ENCODE measurements at places on chromosomes 2 and 18.

GRCh38 chr2:223853425-223853837 is 16.0 kb upstream of the AP1S3 start:
- no peak for DNase-seq

- DNase-seq, result peak; percentile 19
These were observed 50.4 kb downstream of the UXS1 start for GRCh38 chr2:106143495-106144215.

GRCh38 chr18:58048081-58048642 is 4.1 kb downstream of the NEDD4L start:
- DNase-seq, result no peak

- DNase-seq, result no peak
These were observed 83.5 kb downstream of the NFATC1 start for GRCh38 chr18:79479116-79479760.

GRCh38 chr2:69619725-69620124 is 23.8 kb downstream of the AAK1 start:
- no peak for DNase-seq

- DNase-seq, result no peak
These were observed 452.1 kb downstream of the TMX3 start for GRCh38 chr18:68262690-68263294.

DNA sequence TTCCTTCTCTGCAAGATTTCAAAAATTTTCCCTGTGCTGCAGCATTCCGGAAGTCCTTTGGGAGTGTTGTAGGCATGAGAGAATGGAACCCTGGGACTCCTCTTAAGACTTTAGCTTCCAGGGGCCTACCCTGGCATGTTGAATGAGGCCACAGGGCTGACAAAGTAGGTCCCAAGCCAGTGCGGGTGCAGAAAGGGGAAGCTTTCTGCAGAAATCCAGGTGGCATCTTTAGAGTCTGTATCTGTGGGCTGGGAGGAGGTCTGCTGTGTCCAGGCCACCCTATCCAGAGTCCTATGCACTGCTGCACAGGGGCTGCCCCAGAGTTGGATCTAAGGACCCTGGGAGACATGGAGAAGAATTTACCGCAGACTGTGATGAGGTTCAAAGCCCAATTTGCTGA is 1.9 kb upstream of the SIX2 start:
- DNase-seq, result no peak

DNA sequence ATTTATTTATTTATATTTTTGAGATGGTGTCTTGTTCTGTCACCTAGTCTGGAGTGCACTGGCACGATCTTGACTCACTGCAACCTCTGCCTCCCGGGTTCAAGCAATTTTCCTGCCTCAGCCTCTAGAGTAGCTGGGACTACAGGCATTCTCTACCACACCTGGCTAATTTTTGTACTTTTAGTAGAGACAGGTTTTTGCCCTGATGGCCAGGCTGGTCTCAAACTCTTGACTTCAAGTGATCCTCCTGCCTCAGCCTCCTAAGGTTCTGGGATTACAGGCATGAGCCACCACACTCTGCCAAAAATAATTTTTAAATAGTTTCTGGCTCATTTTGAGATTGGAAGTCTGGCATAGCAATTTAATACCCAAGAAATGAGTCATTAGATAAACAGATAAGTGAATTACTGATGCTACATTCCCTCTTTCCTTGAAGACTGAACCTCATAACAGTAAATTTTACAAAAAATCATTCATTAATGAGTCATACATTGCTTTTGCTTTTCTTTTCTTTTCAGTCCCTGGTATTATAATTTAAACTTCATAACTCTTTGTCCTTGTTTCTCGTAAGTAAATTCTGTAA is 881.6 kb upstream of the PIK3C3 start:
- DNase-seq, result no peak

DNA sequence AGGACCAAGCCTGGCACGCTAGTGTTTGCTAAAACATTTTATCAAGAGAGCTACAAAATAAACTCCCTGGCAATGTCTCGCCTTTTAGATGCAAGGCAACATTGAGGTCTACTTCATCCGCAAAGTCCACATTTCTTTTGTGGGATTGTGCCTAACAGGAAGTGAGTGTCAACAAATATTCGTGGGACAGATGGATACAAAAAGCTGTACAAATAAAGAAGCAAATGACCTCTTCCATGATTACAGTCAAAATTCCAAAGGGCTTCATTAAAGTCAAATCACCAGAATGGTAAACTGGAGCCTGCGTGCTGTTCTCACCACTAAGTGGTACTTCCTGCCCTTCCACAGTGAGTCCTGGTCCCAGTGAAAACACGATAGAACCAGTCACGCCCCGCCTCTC is 40.4 kb downstream of the L3MBTL4 start:
- no peak for DNase-seq

GRCh38 chr2:119760956-119761275 is 1.2 kb downstream of the PTPN4 start:
- DNase-seq, result peak; percentile 54

GRCh38 chr2:238499731-238500580 is 73.2 kb downstream of the ASB1 start:
- DNase-seq, result no peak

DNA sequence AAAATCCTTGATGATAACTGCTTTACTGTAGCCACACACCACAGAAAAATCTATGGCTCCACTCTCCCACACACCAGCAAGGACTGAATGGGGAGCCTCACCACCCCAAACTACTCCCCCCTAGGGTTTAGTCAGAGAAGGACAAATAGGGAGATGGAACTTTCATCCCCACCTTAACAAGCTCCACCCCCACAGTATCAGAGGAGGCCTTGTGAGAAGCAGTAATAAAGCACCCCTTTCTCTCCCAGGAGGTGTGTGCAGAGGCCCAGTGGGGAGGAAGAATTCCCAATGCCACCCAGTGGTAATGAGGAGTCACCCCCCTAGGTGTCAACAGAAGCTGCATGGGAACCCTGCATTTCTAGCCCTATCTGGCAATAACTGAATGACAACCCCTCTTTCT is 224.9 kb downstream of the TNS1 start:
- no peak for DNase-seq

- DNase-seq, result no peak
These were observed 202.3 kb downstream of the FAM210A start for GRCh38 chr18:13524054-13524453.

DNA sequence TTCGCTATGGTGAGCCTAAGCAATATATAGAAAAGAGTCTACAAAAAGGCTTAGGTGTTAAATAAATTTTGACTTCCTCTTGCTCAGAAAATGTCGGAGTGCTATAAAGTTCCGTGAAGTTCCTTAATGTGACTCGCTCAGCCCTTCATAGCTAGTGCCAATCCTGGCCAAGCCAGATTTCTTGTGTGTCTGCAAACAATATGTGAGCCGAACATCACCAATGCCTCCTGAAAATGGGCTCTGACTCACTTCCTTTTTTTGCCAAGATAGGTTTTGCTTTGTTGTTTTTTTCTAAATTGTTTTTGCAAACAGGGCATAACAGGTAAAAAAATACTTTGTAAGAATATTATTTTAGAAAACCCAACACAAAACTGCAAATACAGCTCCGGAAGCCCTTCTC is 26.1 kb downstream of the CDC42EP3 start:
- no peak for DNase-seq

- DNase-seq, result no peak
These were observed 47.4 kb downstream of the ITGB1BP1 start for GRCh38 chr2:9375857-9376428.

DNA sequence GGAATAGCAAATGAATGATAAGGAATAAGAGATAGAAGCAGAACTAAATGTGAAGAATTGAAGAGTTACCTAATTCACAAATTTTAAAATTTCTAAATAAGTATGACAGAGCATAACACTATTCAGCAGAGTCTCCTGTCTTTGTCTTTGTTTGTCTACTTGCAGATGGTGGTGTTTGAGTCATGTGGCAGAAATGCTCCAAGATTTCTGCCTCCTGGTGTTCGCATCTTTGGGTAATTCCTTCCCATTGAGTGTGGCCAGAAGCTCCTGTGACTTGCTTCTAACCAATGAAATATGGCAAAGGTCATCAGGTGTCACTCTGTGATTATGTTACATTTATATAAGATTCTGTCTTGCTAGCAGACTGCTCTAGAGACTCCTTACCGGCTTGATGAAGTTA is 45.6 kb upstream of the GALNT3 start:
- DNase-seq, result no peak

DNA sequence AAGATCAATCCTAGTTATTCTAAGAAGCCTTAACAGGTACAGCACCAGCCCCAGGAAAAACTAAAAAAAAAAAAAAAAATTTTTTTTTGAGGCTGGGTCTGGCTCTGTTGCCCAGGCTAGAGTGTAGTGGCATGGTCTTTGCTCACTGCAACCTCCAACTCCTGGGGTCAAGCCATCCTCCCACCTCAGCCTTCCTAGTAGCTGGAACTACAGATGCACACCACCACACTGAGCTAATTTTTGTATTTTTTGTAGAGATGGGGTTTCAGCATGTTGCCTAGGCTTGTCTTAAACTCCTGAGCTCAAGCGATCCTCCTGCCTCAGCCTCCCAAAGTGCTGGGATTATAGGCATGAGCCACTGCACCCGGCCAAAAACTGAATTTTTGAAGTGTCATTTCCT is 10.3 kb upstream of the ALPK2 start:
- DNase-seq, result no peak

- DNase-seq, result peak; percentile 59
These were observed at the start of gene CFAP221 for GRCh38 chr2:119544075-119544938. Gene CFAP221 (plus strand): TSS chr2:119544449. CDS start chr2:119546132, 1,683 bp downstream.

DNA sequence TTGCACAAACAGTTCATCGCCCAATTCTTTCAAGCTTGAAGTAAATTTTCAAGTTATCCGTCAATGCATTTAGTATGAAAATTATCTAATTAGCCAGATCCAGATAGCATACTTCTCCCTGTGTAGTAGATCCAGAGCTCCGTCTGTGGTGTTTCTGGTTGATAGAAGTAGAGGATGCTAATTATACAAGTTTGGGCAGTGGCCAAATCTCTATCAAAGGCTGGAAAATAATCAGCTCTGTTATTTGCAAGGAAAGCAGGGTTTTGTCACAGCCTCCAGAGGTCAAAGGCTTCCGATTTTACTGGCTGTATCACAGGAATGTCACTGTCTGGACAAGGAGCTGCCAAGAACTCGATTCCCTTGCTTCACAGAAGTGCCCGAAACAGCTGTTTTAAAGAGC is 28.6 kb downstream of the LRRC30 start:
- DNase-seq, result peak; percentile 57

DNA sequence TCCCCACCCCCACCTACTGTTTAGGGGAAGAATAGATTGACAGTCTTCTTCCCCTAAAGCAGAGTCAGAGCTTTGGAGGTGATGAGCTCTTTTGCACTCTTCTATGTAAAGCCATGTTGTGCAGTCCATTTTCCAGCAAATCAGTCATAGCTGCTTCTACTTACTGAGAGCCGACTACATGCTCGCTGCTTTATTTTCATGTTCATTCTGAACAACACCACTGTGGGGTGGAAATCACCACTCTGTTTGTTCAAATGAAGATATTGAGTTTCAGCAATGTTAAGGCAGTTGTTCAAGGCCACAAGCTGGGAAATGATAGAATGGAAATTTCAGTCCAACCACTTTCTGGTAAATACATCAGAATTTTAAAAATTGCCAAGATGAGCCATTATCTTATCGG is 88.3 kb downstream of the INSIG2 start:
- no peak for DNase-seq

DNA sequence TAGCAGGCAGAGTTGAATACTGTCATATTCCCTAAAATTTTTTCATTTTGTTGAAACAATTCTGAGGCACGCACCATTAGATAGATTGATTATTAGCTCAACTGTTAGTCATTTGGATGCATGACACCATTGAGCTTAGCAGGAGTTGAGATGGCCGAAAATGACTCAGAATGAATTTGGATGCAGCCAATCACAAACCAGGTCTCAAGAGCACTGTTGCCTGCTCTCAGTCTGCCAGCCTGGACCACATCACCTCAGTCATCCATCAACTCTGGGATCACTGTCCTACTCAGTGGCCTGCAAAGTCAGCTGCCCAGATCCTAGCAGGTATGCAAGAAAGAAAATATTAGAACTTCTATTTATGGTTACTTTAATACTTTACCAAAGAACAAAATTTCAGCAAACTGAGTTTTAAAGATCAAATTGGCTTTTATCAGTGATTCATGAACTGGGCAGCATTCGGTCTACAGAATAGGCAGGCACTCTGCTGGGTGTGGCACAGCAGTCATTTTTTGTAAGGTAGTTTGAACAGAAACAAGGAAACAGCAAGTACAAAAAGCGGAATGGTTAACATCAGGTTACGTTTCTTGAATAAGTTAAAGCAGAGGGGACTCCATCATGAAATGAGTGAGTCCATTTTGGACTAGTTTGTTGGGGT is 152.7 kb upstream of the ARHGAP28 start:
- DNase-seq, result no peak

GRCh38 chr18:50716902-50717301 is 102.9 kb downstream of the MRO start:
- no peak for DNase-seq

GRCh38 chr18:11851806-11852337 is 659 bp downstream of the CHMP1B start:
- DNase-seq, result no peak

DNA sequence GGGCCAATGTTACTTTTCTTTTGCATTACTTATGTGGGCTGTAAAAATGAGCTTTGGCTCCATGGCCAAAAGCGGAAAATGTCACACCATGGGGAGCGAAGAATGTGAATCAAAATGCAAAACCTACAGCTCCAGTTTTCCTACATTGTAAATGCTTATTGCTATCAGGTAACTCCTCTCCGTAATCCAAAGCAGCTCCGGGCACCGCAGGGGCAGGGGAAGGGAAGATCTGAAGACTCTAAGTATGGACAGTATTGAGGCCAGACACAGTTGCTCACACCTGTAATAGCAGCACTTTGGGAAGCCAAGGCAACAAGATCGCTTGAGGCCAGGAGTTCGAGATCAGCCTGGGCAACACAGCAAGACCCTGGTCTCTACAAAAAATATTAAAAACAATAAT is 7.1 kb upstream of the AGFG1 start:
- no peak for DNase-seq

DNA sequence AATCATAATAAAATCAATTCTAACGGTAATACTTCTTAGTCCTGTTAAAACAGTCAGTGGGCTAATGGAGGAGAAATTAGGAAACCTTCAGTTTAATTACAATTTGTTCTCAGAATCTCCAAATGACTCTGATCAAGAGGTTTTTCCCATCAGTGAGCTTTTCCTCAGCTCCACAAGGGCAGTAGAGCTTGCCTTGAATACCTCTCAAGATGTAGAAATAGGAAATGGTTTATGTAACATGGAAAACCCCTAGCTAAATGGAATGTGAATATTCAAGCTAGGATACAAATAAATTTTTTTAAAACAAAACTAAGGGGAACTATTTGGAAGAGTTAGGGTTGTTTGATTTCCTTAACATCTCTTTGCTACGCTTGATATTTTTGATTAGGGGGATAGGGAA is 87.5 kb downstream of the PLEKHM3 start:
- DNase-seq, result no peak

- no peak for DNase-seq
These were observed 27.0 kb downstream of the TMEM182 start for GRCh38 chr2:102788885-102789260.

- no peak for DNase-seq
These were observed 207.5 kb downstream of the NR4A2 start for GRCh38 chr2:156125018-156125417.

GRCh38 chr2:20427931-20428526 is 18.8 kb upstream of the RHOB start:
- no peak for DNase-seq
